Fibroblast of lung (primary cell): ENCODE measurements at places on chromosomes 2 and 18. TPM values are rescaled to one million over a fixed set of nuclear protein-coding genes. Genes with fewer than 3 reads are reported as not detected.

RBM44 gene
- polyA plus RNA-seq, result 0.11 and 0.34 TPM in 2 replicates

TCF23 gene
- polyA plus RNA-seq, result not detected in 2 replicates

DNA sequence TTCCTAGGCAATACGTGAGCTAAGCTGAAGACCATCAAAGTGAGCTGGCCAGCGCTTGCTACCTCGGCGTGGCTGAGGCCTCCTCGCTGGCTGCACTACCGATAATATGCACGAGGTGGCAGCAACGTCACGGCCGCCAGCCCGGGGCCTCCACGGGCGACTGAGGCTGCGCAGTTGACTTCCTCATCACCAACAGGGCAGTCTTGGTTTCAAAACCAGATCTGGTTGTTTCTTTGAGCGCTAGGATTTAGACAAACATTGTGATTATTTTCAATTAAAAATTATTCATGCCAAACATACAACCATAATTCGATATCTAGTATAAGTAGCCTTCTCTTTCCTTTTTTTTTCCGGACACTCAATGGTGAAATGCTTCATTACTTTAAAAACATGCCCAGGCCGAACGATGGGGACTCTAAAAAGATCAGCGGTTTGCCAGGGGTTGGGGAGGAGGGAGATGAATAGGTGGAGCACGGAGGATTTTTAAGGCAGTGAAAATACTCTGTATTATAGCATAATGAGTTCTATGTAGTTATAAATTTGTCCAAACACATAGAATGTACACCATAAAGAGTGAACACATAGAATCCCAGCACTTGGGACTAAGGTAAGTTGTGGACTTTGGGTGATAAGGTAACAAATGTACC, 52.0 kb downstream of the CYBRD1 start:
- no peaks in the 10 kb centered on the region for H3K27me3 ChIP-seq
- H3K27ac ChIP-seq, result no peak overlapping the region
- no peaks in the 10 kb centered on the region for H3K36me3 ChIP-seq
- H3K4me1 ChIP-seq, result no peaks in the 10 kb centered on the region

LAMA3 gene
- polyA plus RNA-seq, result 0.75 and 1.9 TPM in 2 replicates

GRCh38 chr18:1012775-1013174, 108.1 kb downstream of the ADCYAP1 start:
- H3K27ac ChIP-seq, result no peak overlapping the region
- H3K4me3 ChIP-seq, result no peak overlapping the region
- no peaks in the 10 kb centered on the region for H3K27me3 ChIP-seq
- no peaks in the 10 kb centered on the region for H3K4me1 ChIP-seq
- no peaks in the 10 kb centered on the region for H3K36me3 ChIP-seq

MPP4 gene
- 2.7 and 4.4 TPM in 2 replicates for polyA plus RNA-seq

CFC1 gene
- not detected in 2 replicates for polyA plus RNA-seq

DNA sequence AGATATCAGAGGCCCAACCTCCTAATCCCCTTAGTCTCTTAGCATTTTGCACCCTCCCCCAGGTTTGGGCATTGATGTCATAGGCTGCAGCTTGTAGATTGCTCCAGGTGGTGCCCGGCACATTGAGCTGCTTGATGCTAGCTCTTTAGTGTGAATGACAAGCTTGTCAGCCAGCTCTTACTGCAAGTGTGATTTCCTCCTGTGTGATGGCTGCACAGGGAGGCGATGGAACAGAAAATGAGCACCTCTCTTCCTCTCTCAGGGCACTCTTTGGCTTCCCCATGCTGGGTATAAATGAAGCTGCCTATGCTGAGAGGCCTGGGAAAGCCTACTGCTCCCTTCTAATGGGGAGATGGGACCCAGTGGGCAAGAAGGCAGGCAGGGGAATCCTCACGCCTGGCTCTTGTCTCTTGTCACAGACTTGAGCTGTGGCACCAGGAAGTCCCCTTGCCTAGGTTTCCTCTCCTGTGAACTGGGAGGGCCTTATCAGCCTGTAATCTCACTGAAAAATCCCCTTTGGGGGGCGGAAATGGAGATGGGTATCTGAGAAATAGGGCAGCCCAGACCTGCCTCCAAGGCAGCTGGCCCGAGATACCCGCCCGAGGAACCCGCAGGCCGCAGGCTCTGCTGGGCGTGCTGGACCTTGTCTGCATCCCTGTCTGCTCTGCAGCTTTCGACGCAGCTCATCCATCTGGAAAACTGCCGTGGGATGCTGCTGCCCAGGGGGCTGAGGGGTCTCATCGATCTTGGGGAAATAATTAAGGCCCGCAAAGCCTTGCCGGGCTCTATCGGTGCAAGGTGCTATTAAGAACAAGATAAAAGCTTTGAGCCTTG, 163.5 kb upstream of the CXCR4 start:
- H3K27ac ChIP-seq, result no peak overlapping the region
- DNase-seq, result no peak
- H3K27me3 ChIP-seq, result no peaks in the 10 kb centered on the region
- H3K4me3 ChIP-seq, result no peak overlapping the region
- no peaks in the 10 kb centered on the region for H3K36me3 ChIP-seq

UGT1A3 gene
- not detected in 2 replicates for polyA plus RNA-seq

GRCh38 chr18:23178661-23179081, 43.4 kb downstream of the CABLES1 start:
- no peak overlapping the region for H3K27ac ChIP-seq
- no peak overlapping the region for H3K4me3 ChIP-seq
- H3K4me1 ChIP-seq, result peaks cover 2% of the 10 kb centered on the region
- H3K36me3 ChIP-seq, result no peaks in the 10 kb centered on the region

- H3K36me3 ChIP-seq, result no peaks in the 10 kb centered on the region
- peaks cover 3% of the 10 kb centered on the region for H3K4me1 ChIP-seq
- H3K27me3 ChIP-seq, result no peaks in the 10 kb centered on the region
- no peak overlapping the region for H3K27ac ChIP-seq
Observed at GRCh38 chr18:7273301-7273921, 42.5 kb downstream of the LRRC30 start.

GRCh38 chr2:98586551-98587140, 21.7 kb downstream of the COA5 start:
- no peaks in the 10 kb centered on the region for H3K27me3 ChIP-seq
- H3K4me3 ChIP-seq, result no peak overlapping the region
- H3K4me1 ChIP-seq, result no peaks in the 10 kb centered on the region
- no peak overlapping the region for H3K27ac ChIP-seq
- no peaks in the 10 kb centered on the region for H3K36me3 ChIP-seq
- DNase-seq, result no peak

DNA sequence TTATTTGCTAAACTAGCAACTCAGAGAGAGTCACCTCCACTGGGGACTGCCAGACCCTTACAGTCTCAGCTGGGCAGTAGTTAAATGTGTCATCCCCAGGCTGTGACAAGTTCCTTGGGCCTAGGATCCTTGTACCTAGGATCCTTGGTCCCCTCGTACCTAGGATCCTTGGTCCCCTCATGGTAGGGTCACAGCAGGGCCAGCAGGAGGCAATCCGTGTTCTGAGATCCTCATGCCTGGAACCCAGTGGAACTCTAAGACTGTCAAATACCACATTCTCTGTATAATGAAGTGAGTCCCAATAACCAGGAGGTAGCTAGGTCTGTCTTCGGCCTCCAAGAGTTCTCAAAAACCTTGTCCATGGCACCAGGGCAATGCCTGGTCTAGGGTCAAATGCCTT, 60.8 kb downstream of the LYPD6B start:
- H3K36me3 ChIP-seq, result no peaks in the 10 kb centered on the region
- no peak for DNase-seq
- H3K27ac ChIP-seq, result no peak overlapping the region

DNA sequence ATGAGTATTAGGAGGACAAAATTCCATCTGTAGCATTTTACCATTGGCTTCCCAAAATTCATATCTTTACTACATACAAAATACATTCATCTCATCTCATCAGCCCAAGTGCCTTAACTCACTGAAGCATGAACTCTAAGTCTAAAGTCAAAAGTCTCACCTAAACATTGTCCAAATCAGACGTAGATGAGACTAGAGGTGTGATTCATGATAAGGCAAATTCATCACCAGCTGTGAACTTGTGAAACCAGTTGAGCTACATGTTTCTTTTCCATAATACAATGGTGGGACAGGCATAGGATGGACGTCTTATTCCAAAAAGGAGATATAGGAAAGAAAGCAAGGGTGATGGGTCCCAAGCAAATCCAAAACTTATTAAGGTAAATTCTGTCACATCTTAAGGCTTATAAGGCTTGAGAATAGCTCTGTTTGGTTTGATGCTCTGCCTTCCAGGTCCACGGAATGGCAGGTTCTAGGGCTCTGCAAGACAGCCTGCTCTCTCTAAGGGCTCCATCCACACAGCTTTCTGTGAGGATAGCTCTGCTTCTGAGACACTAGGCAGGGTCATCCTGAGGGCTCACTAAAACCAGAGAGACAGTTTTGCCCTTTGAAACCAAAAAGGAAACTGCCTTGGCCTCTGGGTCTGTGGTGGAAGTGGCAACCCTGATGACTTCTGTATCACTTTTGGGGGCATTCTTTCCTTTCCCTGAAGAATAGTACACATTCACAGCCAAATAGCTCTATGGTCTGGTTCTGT, 9.6 kb downstream of the IFIH1 start:
- H3K4me3 ChIP-seq, result no peak overlapping the region
- no peaks in the 10 kb centered on the region for H3K27me3 ChIP-seq
- no peaks in the 10 kb centered on the region for H3K36me3 ChIP-seq
- H3K4me1 ChIP-seq, result no peaks in the 10 kb centered on the region

GRCh38 chr2:17069564-17069963, 403.9 kb upstream of the CYRIA start:
- H3K4me1 ChIP-seq, result no peaks in the 10 kb centered on the region
- no peaks in the 10 kb centered on the region for H3K27me3 ChIP-seq
- DNase-seq, result no peak
- H3K4me3 ChIP-seq, result no peak overlapping the region
- no peak overlapping the region for H3K27ac ChIP-seq

DNA sequence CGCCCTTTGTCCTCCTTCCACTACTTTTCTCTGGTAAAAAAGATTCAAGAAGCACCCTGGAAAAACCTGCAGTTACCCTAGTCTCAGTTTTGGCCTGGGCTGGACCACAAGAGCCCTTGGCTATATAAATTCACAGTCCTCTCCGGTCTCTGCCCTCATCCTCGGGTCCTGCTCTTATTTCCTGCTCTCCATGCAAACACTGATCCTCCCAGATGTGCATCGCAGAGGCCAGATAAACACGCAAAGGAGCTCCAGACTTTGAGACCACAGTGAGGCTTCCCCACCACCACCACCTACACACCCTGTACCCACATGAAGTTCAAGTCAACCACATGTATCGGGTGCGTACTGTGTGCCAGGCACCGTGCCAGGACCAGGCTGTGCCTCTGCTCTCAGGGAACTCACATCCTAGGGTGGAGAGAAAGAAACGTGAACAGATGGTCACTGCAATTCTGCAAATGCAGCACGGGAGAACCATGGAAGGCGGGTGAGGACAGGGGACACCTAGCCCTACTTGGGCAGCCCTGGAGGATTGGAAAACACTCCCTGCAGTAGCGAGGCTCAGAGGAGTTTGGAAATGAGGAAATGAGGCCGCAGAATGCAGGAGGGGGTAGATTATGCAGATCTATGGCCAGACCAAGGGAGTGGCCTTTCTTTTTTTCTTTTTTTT, 7.4 kb downstream of the CTDSP1 start:
- H3K4me3 ChIP-seq, result peak overlapping the region; percentile 48
- peaks cover 20% of the 10 kb centered on the region for H3K4me1 ChIP-seq
- no peaks in the 10 kb centered on the region for H3K27me3 ChIP-seq
- peaks cover 17% of the 10 kb centered on the region for H3K36me3 ChIP-seq
- peak; percentile 56 for DNase-seq

- no peaks in the 10 kb centered on the region for H3K27me3 ChIP-seq
- H3K36me3 ChIP-seq, result no peaks in the 10 kb centered on the region
- no peak overlapping the region for H3K27ac ChIP-seq
- H3K4me1 ChIP-seq, result no peaks in the 10 kb centered on the region
Observed at GRCh38 chr2:151265991-151266390, 4.3 kb upstream of the RBM43 start.

KCNJ3 gene
- not detected in 2 replicates for polyA plus RNA-seq

DNA sequence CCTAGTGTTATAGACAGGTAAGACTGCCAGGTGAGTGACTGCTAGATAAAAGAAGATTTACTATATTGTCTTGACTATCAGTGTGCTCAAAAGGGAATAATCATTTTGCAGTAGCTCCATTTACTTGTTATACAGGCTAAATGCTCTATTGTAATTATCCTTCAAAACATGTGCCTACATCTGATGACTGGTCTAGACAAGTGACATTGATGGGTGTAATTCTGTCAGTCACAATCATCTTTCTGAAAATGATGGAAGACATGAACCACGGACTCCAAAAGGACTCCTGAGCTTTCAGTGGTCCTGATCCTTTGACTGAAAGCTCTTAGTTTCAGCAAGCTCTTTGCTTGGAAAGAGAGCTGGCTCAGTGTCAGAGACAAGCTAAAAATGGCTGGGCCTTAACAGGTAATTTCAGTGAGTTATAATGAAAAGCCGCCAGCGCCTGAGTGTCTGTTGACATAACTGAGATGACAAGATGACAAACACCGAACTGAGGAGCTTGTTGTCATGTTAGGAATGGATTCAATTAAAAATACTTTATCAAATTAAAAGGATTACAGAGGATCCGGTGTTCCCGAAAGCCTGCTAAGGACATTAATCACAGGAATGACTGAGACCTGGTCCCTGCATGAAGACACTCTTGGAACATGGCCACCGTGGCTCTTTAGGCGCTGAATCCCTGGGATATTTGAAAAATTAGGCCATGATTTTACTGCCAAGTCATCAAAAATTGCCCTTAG, 141.7 kb downstream of the CMPK2 start:
- H3K27me3 ChIP-seq, result no peaks in the 10 kb centered on the region
- H3K4me1 ChIP-seq, result no peaks in the 10 kb centered on the region
- H3K27ac ChIP-seq, result no peak overlapping the region
- no peak for DNase-seq
- H3K36me3 ChIP-seq, result no peaks in the 10 kb centered on the region

NPPC gene
- not detected in 2 replicates for polyA plus RNA-seq

- H3K4me3 ChIP-seq, result no peak overlapping the region
- H3K27me3 ChIP-seq, result no peaks in the 10 kb centered on the region
- H3K4me1 ChIP-seq, result no peaks in the 10 kb centered on the region
- no peak overlapping the region for H3K27ac ChIP-seq
Observed at GRCh38 chr18:13630716-13631268, 95.6 kb downstream of the FAM210A start.

DNA sequence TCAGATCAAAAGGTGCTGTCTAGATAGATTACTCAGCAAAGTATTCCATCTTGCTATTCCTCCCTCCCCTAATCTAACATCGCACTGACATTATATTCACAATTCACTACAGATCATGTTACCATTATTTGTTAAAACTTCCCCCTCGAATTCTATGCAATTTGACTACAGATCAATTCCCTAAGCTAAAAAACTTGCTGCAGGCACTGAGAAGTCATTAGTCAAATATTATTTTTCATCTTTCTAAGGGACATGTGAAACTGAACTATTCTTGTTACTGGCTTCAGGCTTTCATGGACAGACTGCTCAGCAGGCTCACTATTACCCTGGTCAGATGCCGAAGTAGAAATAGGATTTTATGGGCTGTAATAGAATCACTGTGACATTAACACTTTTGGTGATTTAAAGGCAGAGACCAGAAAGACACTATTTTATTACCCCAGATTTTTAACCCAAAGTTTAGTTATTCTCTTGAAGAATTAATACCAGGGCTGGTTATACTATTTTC, 15.1 kb downstream of the MYL1 start:
- H3K36me3 ChIP-seq, result no peaks in the 10 kb centered on the region
- no peak for DNase-seq
- H3K4me1 ChIP-seq, result no peaks in the 10 kb centered on the region
- no peaks in the 10 kb centered on the region for H3K27me3 ChIP-seq
